ENCODE measurements at places on chromosomes 5 and 9.

DNA sequence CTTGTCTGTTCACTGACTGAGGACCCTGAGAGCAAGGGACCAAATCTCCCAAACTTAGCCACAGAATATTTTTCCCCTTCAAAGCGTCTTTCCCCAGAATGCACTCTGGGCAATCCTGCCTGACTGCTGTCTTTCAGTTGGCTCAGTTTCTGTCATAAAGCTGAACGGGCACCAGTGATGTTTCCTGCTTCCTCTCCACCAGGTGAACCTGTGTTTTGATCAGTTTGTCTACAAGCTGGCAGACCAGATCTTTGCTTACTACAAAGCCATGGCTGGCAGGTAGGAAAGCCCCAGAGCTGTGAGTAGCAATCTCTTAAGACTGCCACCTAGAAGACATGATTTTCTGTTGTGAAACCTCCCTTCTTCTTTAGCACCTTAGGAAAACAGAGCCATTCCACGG lies 61.8 kb downstream of the CYFIP2 start:
- no peak for DNase-seq

GRCh38 chr5:68182534-68182933 lies 33.0 kb upstream of the PIK3R1 start:
- DNase-seq: no peak

DNA sequence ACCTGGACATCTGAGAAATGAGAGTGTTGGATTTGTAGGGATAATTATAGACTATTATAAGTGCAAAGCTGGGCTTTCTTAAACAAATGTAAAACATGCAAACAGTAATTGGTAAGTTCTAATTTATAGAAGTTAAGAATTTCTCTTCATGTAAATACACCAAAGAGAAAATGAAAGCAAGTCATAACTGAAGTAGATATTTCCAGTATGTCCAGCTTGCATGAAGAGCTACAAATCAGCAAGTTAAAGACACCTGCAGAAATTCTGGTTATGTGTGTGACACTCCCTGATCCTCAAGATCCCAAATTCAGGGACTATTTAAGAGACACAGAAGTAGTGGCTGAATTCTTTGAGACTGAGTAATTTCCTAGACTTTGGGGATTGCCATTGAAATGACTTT lies 308.9 kb downstream of the TLE4 start:
- DNase-seq: no peak

DNA sequence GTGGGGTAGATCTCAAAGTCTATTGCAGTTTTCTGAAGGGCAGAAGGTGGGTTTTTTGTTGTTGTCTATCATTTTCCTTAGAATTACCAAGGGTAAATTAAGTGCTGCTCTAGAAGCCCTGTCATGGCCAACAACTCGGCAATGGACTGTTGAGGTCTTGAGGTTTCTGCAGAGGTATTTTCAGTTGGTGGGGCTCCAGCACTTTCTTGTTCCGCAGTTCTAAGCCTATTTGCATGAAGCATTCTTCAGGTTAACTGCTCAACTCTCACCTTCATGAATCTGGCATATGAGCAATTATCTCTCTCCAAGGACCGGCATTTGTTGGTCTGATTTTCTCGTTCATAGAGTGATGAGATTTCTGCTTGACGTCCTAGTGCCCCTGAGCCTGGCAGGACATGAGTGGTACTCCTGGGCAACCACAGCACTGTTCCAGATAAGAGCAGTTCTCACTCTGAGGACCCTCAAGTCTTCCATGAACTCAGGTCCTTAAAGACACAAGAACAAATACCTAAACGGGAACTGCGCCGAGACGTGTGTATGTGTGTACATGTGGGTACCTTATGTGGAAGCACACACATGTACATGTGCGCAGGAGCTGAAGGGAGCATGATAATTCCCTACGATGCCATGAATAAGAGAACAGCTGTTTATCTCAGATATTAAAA lies 544.5 kb downstream of the CSNK1G3 start:
- no peak for DNase-seq

DNA sequence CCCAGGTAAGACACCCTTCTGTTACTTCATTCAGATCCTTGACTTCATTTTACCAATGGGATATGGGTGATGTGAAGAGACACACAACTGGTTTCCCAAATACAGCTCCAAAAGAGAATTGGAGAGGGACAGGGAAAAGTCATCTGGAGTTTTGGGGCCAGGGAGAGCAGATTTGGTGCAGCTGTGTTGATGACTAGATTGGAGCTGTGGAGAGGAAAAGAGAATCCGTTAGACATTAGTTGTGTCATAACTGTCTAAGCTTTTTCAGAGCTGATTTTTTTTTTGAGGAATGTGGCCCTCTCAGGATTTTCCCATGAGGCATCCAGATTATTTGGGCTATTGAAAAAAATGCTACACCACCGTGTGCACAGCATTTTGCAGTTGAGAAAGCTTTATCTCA lies 423.4 kb downstream of the DMAC1 start:
- no peak for DNase-seq

- DNase-seq: no peak
Observed at GRCh38 chr5:181133083-181133482, 2.1 kb upstream of the OR2V1 start.

GRCh38 chr9:104758974-104759373 lies 5.0 kb upstream of the NIPSNAP3B start:
- DNase-seq: no peak

DNA sequence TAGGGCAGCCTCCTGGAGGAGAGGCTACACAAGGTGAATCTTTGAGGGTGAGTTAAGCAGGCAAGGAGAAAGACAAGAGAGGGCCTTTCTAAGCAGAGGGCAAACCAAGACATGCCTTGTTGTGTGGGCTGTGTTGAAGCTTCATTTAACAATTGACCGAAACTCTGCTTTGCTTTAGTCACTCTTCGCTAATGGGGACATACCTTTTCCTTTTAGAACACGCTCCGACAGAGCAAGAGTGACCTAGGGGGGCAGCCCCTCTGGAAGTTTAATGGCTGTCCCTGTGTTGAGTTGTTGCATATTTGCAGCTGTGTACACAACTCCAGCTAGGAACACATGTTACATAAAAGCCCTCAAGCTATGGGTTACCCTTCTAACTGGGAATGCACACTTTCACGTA lies 218.1 kb upstream of the WWC1 start:
- no peak for DNase-seq

DNA sequence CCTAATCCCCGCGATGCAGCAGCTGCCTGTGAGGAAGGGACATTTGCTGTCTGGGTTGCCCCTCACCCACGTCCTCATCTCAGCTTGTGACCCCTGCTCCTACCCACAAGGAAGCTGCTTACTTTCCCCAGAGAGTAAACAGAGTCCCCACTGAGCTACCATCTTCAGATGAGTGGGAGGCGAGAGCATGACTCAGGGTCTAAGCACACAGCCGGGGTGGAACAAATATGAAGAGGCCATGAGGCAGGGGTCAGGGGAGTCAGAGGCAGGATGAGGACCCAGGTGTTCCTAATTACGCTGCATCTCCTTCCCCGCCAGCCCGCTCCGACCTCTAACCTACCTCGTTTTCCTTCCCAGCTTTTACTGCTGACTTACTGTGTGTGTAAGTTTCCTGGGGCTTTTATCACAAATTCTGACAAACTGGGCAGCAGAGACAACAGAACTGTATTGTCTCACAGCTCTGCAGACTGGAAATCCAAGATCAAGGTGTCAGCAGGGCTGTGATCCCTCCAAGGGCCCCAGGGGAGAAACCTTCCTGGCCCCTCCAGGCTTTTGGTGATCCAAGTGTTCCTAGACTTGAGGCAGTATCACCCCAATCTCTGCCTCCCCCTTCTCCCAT lies 94.0 kb upstream of the DNAH5 start:
- no peak for DNase-seq

GRCh38 chr9:37969130-37969529 lies 65.2 kb upstream of the SLC25A51 start:
- no peak for DNase-seq

GRCh38 chr9:2602704-2603116 lies 18.9 kb upstream of the VLDLR start:
- DNase-seq: no peak

DNA sequence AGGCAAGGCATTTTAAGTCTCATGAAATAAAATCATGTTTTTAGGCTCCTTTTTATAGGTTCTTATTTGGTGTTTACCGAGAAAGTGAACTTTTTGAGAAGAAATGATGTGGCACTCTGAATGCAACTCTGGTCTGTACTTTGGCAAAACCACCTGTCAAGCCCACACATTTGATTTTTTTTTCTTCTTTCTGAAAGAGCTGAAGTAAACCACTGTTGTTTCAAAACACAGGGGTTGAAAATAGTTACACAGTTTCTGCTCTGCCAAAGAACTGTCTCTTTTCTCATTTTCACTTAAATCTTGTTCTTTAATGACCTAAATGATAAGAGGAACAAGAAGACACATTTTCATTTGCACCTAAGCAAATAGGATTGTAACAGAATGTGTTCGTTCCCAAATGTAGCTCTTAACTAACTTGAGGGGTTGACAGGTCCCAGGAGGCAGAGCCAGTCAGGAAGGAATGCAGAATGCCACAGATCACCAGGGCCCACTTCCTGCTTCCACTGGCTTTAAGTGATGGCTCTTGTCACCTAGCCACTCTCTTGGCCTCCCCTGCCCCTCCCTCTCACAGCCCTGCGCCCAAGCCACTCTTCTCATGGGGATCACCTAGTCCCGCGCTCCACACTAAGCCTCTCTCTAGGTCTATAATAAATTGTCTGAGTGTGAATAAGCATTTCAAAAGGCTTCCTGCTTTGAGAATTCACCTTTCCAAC lies 47.3 kb downstream of the MED27 start:
- DNase-seq: no peak

DNA sequence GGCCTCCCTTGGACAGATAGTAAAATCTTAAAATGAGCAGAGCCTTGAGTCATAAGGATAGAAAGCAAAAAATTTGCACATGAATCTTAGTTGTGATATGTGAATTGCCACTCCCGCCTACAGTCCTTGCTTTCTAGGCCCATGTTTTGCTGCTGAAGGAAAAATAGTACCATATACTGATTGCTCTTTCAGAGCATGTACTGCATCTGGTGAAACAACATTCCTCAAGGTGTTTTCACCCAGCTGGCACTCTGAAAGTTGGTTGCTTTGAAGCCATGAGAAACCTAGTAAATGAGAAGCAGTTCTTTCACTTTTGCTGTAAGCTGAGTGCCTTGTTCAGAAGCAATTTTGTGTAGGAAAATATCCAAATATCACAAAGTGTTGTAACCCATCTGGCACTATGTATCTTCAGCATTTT lies 10.3 kb downstream of the CDC37L1 start:
- DNase-seq: no peak

DNA sequence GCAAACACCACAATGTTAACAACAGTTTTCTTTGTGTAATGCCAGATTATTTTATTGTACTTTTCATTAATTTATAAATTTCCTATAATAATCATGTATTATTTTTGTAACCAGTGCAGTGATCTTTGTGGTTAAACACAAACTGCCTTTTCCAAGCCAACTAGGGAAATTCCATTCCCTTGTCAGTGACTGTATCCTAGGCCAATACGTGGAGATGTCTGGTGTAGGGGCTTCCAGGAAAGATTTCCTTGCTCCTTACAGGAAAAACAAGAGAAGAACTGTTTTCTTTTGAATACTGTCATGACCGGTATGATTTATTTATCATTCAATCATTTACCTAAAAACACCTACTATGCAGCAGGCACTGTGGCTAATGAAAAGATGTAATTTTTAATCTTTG lies 31.4 kb downstream of the FANCC start:
- no peak for DNase-seq

GRCh38 chr5:85921590-85921989 lies 696.2 kb upstream of the COX7C start:
- DNase-seq: no peak

- DNase-seq: no peak
Observed at GRCh38 chr5:74201334-74202081, 439.0 kb downstream of the ENC1 start.

GRCh38 chr5:125583321-125584139 lies 837.1 kb upstream of the ZNF608 start:
- no peak for DNase-seq

GRCh38 chr5:122701640-122702523 lies 73.0 kb upstream of the SNX2 start:
- DNase-seq: no peak

GRCh38 chr5:166441-167372 lies 24.6 kb upstream of the LRRC14B start:
- DNase-seq: no peak

GRCh38 chr5:139658928-139659667 lies 10.9 kb downstream of the CXXC5 start:
- DNase-seq: no peak

GRCh38 chr5:44740660-44741059 lies 68.1 kb upstream of the MRPS30 start:
- no peak for DNase-seq

- no peak for DNase-seq
Observed at GRCh38 chr5:97420646-97421045, 237.6 kb upstream of the RIOK2 start.

- DNase-seq: no peak
Observed at GRCh38 chr5:108521841-108522506, 140.1 kb upstream of the FBXL17 start.

GRCh38 chr9:126974594-126974993 lies 60.0 kb downstream of the RALGPS1 start:
- DNase-seq: no peak

DNA sequence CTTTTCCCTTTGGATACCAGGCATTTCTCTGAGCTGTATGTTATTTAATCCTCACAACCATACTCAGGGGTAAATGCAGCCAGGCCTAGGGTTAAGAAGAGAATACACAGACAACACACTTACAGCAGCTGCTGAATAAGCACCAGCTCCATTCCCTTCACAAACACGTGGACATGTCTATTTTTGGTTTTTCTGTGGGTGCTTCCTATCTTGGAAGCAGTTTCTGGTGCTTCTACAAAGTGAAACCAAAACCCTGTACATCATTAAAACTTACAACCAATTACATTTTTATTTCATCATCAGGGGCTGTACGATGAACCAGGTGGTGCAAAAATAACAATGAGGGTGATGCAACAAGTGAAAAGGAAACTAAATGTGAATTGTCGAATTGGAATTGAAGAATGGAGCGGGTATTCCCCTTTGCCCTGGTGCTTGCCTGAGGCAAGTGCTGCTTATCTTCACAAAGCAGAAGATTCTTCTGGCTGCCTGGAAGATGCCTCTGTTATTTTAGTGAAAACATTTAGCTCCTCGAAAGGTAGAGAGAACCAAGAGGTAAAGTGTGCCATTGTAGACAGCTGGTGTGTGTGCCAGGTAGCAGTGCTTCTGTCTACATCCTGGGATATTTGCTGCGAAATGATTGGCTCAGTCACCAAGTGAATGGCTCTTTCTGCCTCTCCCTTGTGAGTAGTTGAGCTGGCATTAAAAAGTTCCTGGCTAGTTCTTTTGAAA lies 18.6 kb upstream of the IFNB1 start:
- no peak for DNase-seq

DNA sequence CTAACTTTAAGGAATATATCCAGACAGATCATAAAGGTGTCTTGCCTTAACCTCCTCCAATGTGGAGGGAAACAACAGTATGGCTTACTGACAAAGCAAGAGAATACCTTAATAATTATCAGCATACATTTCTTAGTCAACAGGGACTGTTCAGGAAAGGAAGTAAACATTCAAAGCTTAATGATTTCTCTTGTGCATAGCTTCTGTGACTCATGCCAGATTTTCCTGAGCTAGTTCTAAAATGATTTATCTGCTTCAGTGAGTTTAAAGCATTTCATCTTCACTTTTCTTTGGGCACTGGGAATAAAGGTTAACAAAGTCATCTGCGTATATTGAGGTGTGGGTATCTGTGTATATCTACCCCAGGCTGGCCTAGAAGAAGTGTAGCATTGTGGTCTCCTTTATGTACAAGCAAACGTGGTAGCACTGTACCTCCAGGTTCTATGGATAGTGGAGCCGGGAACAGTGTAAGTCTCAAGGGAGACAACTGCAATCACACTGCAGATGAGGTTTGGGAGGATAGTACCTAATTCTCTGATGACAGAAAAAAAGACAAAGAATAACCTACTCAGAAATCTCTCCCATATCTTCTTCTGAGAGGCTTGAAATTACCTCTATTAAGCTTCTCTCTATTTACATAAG lies 284.1 kb downstream of the HCN1 start:
- no peak for DNase-seq

Data from substantia nigra (tissue), 51 donors.